ENCODE measurements at places on chromosomes 16 and 17. TPM values are rescaled to one million over a fixed set of nuclear protein-coding genes. Genes with fewer than 3 reads are reported as not detected.

DNA sequence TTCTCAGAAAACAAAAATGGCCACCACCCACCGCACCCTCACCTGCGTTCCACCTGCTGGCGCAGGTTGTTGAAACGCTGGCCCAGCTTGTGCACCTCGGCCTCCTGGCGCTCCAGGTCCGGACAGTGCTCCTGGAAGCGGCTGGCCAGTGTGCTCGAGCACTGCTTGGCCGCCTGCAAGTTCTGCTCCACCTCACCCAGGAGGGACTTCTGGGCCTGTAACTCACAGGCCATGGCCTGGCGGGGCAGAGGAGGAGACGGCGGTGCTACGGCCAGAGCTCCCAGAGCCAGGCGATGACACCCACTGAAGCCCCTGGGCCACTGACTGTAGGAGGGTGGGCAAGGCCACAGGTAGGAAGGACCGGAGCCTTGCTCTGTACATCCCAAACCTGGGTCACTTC lies 43.4 kb downstream of the UBN1 start:
- no peak for DNase-seq

DNA sequence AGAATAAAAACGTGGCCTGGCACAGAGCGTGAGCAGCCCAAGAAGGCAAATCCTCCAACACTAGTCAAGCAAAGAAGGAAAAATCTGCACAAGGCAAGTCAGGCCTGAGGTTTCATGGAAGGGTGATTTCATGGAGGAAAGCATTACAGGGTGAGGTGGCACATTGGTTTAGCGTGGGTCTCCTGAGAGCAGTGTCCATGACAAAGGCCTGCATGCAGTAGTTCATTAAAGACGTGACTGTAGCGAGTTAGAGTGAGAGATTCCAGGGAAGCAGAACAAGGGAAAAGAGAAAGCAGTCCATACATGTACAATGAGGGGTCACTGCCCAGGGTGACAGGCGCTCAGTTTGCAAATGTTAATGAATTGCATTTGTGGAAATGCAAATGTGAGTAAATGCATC lies 285.0 kb upstream of the ERCC4 start:
- DNase-seq = no peak

The ADAMTS18 gene
- not detected for total RNA-seq

The RHBDL3 gene
- not detected for total RNA-seq

All from Peyer's patch (tissue), 4 donors.